ENCODE measurements at places on chromosomes 1 and 21.
A peak's percentile ranks its signal among the peaks of the same experiment; 100 is the strongest.

DNA sequence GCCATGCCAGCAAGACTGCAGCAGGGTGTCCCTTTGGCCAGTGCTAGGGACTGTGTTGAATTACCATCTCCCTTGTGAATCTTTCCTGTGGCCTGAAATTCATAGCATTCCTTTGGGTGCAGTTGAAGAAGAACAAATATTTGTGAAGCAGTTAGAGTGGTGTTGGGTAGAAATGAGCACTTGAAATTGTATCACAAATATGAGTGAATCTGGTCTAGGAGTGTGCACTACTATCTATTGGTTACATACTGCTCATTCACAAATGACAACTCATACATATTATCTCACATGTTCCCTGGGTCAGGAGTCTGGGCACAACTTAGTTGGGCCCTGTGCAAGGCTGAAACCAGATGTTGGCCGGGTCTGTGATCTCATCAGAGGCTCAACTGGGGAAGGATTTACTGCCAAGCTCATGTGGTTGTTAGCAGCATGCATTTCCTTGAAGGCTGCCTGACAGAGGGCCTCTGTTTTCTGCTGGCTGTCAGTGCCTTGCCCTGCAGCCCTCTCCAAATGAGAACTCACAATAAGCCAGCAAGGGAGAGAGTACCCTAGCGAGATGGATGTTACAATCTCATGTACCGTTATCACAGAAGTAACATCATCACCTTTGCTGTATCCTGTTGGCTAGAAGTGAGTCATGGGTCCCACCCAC is 23.8 kb downstream of the AJAP1 start:
- DNase-seq, result no peak

DNA sequence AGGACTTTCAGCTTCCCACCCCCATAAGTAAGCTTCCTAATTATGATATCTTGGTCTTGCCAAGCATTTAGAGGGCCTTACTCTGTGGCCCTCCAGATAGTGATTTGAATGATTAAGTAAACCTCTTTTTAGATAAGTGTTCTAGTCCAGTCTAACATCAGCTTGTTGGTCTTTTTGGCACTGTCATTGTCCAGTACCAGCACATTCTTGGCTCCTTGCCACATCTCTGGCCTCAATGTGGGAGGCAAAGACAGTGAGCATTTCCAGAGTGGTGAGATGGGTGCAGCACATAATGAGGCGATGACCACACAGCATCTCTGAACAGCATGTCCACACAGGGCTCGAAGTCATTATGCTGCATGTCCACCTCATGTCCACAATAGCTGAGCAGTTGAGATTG is 6.1 kb downstream of the CAPZA1 start:
- no peak for DNase-seq

- DNase-seq, result peak; percentile 40
Measured at GRCh38 chr21:17679002-17679600, 66.4 kb upstream of the BTG3 start.

DNA sequence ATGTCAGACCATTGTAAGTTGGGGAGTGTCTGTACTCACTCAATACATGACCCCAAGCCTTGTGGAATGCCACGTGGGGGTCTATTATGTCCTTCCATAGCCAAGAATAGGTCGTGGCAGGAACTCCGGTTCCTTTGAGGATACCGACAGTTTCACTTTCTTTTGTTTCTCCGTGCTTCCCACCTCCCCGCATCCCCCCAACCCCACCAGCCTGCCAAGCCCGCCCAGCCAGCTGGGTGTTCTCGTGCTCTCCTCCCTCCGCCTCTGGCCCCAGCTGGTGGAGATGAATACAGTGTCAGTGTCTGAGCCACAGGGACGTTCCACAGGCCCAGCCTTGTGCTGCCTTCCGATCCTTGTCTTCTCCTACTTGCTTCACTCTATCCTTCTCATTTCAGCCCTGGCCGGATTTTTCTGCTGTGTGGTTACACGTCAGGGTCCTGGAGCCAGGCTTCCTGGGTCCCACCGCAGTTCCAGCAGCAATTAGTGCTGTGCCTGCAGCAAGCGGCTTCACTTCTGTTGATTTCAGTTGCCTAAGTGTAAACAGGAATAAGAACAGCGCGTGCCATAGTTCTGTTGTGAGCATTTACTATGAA is 4.1 kb upstream of the AGTRAP start:
- no peak for DNase-seq

DNA sequence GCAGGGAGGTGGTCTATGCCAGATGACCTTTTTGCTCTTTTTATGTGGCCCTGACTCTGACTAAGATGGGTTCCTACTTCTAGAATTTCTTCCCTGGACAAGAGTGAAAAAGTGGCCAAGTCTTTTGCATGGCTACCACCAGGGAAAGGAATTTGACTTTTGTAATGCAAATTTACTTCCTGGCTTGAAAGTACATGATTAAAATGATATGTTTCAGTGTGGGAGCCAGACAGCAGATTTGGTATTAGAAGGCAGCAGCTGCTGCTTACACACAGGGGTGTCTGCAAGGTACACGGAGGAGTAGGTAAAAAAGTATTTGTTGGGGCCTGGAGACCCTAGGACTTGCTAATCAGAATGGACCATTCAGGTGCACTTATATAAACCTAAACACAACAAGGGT is 78.4 kb downstream of the KCND3 start:
- no peak for DNase-seq

GRCh38 chr1:103025858-103026409 is 82.4 kb downstream of the COL11A1 start:
- no peak for DNase-seq

DNA sequence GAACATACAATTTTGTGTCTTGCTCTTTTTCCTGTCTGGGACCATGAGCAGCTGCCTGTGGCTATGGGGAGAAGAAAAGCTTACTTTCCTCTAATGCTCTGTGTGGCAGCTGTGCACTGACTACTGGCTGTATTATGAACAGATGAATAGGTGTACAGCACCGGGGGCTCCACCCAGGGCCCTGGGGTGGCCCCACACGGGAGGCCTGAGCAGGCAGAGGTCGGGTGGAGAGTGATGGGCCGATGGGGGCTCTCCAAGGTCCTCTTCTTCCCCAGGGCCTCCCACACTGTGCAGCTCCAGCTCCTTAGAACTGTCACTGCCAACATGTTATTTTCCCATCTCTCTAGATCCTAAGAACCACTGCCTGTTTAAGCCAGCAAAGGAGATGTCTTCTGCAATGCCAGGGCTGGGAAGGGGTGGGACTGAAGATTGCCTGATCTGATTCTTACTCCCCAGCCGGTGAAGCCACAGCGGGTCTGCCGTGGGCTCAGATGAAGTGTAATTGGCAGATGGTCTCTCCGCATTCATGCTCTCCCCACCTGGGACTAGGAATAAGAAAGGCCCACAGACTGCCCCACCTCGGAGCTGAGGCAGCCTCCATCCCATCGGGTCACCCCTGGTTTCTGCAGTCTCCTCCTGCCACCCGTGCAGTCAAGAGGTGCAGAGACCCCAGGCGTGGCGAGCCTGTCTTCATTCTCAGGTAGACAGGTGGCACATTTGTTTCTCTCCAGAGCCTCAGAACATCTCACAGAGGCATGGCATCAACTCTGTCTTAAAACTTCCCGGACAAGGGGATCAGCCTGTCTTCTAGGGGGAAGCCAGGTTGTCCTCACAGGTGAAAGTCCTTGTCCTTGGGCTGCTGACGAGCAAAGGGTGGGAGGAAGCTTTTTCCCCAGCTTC is 186.5 kb upstream of the GALNT2 start:
- DNase-seq, result no peak

DNA sequence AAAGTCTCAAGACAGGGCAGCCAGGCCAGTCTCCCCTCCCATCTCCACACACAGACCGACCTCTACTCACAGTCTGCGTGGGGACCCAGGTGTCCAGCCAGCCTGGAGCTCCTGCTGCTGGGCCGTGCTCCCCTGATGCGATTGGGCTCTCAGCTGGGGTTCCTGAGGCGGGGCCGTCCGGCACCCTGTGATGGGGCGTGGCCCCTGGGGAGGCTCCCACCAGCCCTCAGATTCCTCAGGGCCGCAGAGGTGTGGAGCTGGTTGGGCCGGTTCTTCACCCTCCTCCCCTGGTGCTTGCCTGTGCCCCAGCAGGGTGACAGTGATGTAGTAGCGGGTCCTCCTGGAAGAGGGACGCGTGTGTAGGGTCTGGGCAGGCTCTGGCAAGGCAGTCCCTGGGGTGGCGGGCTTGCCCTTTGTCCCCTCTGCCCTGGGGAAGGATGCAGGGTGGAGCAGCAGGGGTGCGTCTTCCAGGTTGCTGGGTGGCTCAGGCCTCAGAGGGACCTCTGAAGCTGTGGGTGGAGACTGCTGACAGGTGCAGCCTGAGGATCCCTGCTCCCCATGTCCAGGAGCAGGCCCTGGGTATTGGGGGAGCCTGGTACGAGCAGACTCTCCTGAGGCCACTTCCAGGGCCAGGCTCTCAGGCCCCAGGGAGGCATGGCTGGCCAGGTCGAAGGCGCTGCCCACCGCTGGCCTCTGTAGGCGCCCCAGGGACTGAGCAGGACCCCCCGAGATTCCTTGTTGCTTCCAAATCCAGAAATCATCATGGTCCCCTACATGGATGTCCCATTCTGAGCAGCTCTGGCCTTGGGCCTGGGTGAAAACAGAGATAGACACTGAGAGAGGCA is at the start of gene CRYBG2:
CRYBG2 (minus strand) TSS at position 155 of the 845 bp plus-strand sequence. CDS start 7,473 bp downstream, outside the sequence.
- DNase-seq, result no peak

DNA sequence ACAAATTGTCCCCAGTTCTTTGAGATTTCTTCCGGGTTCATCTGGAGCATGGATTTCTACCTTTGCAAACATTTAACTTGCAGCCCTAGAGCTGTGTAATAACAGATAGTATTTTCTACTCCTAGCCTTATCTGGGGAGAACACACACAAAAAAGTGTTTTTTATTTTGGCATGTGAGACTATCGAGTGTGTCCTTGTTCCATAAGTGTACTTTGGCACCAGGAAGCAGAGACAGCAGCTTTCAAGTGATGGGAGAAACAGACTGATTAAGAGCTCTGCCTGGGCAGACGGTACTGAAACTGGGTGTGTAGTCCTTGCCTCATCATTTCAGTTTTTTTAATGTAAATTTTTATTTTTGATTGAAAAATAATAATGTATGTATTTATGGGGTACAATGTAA is 297.4 kb downstream of the ST6GALNAC3 start:
- no peak for DNase-seq

- DNase-seq, result peak; percentile 23
Measured at GRCh38 chr1:248862998-248863881, 4.4 kb upstream of the ZNF692 start.

DNA sequence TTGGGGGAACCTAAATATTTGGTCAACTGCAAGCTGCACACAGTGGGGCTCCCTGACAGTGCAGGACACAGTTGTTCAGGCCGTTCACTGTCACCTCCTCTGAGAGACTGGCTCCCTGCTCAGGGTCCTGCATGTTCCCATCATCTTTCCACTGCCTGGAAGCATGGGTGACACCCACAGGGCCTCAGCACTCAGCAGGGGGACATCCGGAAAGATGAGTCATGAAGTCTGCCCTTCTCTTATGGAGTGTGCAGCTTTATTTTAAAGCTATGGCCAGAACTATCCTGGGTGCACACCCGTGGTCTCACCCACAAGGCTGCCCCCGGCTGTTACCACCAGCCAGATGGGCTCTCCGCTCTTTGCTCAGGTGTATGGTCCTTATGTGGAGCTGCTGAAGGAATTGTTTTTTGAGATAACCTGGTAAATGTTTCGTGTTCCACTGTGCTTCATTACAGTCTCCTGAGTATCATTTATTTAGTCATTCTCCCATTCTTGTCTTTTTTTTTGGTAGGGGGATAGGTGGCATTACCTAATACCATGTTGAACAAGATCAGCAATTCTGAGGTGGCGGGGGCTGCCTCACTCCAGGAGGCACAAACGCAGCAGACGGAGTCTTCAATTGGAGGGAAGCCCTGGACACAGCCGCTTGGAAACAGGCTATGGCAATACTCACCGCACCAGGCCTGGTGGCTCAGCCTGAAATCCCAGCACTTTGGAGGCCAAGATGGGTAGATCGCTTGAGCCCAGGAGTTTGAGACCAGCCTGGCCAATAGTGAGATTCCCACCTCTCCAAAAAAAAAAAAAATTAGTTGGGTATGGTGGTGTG is 14.3 kb downstream of the TRIM11 start:
- no peak for DNase-seq

DNA sequence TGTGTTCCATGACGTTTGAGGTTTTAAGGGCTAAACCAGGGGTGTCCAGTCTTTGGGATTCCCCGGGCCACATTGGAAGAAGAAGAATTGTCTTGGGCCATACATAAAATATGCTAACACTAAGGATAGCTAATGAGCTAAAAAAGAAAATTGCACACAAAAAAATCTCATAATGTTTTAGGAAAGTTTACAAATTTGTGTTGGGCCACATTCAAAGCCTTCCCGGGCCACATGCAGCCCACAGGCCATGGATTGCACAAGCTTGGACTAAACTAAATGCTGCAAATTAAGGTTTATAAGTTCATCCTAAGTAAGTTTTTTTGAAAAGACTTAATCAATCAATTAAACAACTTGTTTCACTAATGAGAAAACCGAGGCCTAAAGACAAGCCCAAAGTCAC is 21.9 kb downstream of the NIBAN1 start:
- DNase-seq, result no peak

GRCh38 chr1:173970252-173970651 is 51.9 kb downstream of the RC3H1 start:
- DNase-seq, result no peak

DNA sequence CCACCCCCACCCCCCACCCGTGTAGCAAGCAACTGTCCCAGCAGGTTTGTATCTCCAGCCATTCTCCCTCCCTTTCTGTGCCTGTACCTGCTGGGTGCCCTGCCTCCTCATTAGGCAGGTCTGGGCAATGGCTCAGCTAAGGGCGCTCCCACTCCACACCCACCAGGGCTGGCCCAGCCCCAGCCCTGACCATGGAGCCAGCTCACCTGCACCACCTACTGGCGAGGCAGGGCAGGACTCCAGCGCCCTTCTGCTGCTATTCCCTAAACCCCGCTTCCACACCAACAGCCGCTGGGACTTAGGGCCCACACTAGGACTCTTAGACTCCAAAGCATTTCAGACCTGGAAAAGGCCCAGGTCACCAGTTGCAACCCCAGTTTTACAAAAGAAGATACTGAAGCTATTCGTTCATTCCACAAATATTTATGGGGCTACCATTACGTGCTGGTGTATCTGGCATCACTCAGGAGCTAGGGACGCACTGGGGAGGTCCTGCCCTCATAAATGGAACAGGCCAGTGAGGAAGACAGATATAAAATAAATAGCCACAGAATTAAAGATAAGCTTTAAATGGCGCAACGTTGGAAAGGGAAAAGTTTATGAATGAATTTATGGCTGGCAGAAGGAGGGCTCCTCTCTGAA is 24.0 kb downstream of the PGLYRP3 start:
- DNase-seq, result no peak

DNA sequence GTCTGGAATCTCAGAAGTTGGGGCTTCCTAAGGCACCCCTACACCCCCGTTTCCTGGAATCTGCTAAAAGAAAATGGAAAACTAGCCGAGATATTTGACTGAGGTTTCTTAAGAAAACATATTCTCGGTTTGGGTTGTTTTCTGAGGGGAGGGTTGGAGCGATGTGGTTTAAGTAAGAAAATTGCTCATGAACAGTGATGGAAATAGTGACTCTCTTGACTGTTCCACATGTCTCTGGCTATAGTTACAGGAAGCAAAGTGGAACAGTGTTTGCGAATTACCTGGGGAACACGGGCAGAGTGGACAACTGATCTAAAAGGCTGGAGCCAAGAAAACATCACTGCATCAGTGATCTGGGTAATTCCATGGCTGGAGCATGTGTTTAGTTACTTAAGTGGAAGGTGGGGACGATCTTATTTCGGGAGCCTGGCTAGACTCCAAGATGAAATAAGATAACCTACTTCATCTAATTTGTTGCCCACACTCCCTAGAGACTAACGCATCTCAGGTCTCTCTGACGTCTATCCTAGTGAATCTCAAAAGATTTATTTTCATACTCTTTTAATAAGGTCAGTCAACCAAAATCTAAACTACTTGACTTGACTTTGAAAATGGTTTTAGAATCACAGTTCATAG is 92.4 kb downstream of the KCNJ15 start:
- no peak for DNase-seq

- no peak for DNase-seq
Measured at GRCh38 chr1:24438423-24438901, 22.9 kb downstream of the NIPAL3 start.

Measured in AG09319 (cell line).